ENCODE measurements at places on chromosomes 4 and X.

- no peak for DNase-seq
Observed at GRCh38 chr4:51960486-51960885, 59.7 kb downstream of the LRRC66 start.

DNA sequence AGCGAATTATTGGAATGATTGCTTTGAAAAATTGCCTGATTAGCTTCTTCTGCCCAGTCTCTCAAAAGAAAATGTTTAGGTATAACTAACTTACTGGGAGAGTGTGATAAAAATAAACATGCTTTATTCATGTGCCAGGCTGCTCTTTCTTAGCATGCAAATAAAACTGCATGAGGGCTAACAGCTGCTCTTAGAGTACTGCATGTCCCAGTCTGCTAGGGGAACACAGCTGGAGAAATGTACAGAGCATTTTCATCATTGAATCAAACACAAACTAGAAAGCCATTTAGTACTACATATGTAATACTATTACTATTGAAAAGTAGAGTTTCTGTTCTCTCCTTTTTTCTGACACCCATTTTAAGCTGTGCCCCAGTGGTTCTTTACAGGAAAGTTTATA lies 726.0 kb downstream of the GRID2 start:
- no peak for DNase-seq

DNA sequence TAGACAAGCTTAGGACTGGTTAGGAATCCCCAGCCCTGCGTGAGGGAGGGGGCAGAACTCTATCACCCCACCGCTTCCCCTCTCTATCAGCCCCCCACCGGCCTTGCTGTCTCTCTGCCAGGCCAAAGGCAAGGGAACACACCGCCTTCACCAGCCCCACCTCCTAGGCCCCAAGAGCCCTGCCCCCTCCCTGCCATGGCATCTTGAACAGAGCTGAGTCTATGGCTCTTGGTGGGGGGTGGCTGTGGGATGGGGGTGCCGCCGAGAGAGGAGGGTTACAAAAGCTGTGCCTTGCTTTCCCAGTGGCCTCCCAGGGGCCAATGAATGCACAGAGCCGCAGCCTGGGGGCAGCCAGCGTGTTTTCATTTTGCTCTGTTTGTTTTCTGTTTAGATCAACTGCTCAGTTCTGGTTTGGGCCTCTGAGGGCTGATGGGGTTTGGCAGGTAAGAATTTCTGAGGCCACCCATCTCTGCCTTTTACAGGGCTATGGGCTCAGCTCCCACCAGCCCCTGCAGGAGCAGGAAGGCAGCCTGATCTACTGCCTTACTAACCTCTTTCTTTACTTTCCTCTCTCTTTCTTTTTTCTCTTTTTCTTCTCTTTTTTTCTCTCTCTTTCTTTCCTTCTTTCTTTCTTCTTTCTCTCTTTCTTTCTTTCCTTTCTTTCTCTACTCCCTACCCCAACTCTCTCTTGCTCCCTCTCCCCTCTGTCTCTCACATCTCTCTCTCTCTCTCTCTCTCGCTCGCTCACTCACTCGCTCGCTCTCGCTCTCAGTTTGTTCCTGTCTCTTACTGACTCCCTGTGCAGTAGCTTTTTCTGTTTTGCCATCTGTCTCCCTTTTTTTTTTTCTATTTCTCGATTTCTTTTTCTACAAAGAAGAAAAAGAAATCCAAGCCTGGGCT lies 128.3 kb downstream of the PJA1 start:
- DNase-seq = no peak

GRCh38 chr4:63919636-63920365 lies 489.4 kb downstream of the TECRL start:
- no peak for DNase-seq

GRCh38 chr4:600166-600565 lies 24.1 kb upstream of the TMEM271 start:
- DNase-seq = no peak
